ENCODE measurements at places on chromosomes 6 and 20.
A peak's percentile ranks its signal among the peaks of the same experiment; 100 is the strongest.

GRCh38 chr20:905396-905961, 10.7 kb downstream of the ANGPT4 start:
- DNase-seq, result no peak

DNA sequence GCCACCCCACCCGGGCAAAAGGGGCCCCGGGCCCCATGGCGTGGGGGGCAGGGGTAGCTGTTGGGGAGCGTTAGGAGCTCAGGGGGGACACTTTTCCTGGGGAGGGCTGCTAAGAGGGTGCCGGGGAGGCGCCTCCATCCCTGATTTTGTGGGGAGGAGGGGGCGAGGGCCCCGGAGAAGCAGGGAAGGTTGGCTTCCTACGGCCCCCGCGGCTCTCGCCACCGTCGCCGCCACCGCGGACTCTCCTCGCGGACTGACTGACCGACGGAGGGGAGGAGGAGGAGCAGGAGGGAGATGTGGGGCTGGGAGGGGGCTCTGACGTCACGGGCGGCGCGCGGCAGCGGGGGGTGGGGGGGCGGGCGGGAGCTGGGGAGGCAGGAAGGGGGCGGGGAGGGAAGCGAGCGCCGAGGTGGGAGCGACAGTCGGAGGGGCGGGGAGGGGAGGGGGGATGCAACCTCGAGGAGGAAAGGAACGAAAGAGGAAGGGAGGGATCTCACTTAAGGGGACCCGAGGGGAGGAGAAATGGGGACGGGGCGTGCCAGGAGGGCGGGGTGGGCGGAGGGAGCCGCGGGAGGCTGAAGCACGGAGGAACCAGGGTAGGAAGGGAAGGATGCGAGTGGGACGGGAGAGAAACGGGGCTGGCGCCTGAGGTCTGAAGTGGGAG, 5.1 kb downstream of the GABBR1 start:
- peak; percentile 54 for DNase-seq

GRCh38 chr6:16108921-16109658, 19.8 kb upstream of the MYLIP start:
- DNase-seq, result no peak

DNA sequence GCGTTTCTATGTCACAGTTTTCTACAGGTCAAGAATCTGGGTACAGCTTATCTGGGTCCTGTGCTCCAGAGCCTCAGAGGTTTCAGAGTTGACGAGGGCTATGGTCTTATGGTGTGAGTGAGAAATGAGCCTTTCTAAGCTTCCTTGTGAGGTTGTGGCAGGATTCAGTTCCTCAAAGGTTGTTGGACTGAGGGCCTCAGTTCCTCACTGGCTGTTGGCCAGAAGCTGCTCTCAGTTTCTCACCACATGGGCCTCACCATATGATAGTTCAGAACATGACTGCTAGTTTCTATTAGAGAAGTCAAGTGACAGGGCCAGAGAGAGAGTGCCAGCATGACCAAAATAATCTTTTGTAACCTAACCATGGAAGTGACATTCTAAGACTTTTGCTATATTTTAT, 96.1 kb downstream of the NUS1 start:
- DNase-seq, result no peak

DNA sequence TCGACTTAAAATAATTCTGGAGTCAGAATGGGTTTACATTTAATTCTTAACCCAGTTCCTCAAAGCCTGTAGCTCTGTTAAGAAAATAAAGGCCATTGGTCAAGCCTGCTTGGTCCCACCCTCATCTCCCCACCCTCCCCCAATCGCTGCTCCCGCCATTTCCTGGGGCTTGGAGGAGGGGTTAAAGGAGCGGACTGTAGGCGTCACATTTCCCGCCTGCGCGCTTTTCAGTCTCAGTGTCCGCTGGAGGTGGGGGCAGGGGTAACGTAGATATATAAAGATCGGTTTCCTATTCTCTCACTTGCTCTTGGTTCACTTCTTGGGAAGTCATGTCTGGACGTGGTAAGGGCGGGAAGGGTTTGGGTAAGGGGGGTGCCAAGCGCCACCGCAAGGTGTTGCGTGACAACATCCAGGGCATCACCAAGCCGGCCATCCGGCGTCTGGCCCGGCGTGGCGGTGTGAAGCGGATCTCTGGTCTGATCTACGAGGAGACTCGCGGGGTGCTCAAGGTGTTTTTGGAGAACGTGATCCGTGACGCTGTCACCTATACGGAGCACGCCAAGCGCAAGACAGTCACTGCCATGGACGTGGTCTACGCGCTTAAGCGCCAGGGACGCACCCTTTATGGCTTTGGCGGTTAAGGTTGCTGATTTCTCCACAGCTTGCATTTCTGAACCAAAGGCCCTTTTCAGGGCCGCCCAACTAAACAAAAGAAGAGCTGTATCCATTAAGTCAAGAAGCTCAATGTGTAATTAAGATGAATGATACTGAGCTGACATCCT, 58.9 kb downstream of the TRIM38 start:
- DNase-seq, result peak; percentile 81

DNA sequence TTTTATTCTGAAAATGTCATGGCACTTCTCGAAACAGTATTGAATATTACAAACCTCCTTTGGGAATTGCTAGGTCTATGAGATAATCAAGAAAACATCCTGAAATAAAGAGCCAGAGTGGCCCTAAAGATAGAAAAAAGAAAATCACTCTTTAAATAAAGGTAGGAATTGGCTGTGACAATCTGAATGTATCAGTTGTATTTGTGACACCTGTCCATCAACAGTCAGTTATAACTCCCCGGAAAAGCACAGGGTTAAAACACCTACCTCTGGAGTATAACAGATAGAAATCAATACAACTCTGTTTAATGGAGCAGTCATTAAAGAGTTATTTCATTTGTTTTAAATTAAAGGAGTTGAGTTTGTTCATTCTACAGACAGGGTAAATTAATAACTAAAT, 21.2 kb downstream of the RNF24 start:
- DNase-seq, result no peak

DNA sequence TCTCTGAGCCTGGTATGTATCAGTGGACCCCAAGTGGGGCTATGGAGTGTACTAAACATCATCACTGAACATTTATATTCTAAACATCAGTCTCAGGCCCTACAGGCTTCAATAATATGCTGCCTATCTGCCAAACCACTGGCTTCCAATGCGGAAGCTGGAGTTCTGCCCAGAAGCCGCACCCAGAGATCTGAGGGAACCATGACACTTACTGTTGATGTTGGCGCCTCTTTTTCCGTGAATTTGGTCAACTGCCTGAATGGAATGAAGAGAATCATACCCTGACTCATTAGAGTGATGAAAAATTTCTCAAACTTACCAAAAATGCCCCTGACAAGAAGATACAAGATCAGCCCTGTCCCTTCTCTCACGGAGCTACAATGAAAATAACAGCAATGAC, 66.2 kb downstream of the SLC22A23 start:
- no peak for DNase-seq

- no peak for DNase-seq
Measured at GRCh38 chr6:47241742-47242482, 67.8 kb downstream of the TNFRSF21 start.

GRCh38 chr6:56314683-56315523, 67.5 kb upstream of the COL21A1 start:
- DNase-seq, result no peak

DNA sequence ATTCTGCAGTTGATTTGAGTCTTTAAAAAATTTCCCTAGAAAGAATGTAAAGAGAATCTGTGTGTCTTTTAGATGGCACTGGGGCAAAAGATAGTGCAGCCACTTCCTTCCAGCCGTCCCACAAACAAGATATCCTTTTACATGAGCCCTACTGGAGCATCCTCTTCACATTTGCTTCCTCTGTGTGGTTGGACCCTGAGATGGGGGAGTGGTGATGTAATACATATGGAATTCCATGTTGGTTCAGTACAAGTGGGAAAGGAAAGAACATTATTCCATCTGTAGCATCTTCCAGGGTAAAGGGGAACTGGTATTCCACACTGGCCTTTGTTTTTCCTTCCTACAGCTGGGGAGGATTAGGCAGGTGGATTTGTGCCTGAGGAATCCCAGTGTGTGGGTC, 78.9 kb upstream of the ISM1 start:
- DNase-seq, result no peak

- DNase-seq, result no peak
Measured at GRCh38 chr6:42564506-42564825, 637 bp downstream of the UBR2 start.

GRCh38 chr6:124671324-124671723, 290.9 kb upstream of the RNF217 start:
- DNase-seq, result no peak

- DNase-seq, result no peak
Measured at GRCh38 chr6:52741872-52742271, 21.4 kb downstream of the GSTA2 start.

- DNase-seq, result no peak
Measured at GRCh38 chr6:140441256-140441655, 1066.8 kb upstream of the CITED2 start.

GRCh38 chr6:24099181-24099580, 26.8 kb upstream of the NRSN1 start:
- no peak for DNase-seq

- DNase-seq, result no peak
Measured at GRCh38 chr6:105504706-105505105, 101.8 kb upstream of the PREP start.

- DNase-seq, result no peak
Measured at GRCh38 chr6:20349225-20349624, 52.5 kb upstream of the E2F3 start.

DNA sequence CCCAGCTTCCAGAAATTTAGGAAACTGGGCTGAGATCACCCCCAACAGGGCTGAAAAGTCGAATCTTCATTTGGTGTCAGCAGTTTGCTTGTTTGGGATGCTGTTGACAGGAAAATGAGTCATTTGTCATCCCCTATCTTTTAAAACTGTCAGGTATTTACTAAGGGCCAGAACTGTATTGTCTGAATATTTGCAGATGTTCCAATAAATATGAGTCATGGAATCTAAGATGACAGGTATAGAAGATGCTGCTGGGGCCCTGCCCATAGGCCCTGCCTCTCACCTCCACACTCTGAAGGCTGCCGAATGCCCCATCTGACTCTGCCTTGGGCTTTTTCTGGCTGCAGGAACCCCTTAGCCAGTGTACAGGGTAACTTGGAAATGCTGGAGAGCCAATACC, 3.9 kb downstream of the ETV7 start:
- no peak for DNase-seq

DNA sequence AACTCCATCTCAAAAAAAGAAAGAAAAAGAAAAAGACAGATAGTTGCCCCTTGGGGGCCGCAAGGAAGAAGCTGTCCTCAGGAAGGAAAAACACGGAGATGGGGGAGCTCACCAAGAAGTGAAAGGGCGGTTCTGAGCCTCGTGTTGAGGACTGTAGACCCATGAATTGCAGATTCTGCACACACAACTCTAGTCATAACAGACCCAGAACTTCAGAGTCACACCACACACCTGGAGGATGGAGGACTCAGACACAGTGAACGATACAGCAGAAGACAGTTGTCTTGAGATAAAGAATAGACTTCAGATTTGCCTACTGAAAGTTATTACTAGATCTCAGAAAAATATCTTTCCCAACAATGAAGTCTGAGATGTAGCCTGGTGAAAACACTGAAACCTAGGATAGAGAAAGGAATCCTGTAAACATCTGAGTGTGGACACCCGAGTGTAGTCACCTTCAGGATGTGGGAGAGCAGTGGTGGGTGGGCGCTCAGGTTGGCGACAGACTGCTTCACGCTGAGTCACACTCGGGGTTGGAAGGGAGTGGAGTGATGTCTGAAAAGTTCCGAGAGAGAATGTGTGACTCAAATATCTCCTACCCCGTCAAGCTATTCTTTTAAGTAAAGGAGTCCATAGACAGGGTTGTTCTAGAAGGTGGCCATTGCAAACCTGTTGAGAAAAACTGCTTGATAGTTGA, 88.1 kb downstream of the MAP3K4 start:
- DNase-seq, result no peak

DNA sequence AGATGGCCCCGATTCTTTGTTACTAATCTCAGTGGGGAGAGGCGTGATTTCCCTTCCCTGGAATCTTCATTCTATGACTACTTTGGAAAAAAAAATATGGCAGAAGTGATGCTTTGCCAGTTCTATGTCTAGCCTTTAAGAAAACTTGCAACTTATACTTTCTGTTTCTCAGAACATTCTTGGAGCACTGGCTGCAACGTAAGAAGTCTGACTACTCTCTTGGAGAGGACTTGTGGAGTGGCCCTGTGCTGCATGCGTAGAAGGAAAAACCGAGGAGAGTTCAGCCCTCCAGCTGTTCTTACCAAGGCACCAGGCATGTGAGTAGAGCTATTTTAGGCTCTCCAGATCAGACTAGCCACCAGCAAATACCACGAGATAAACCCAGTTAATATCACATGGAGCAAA, 77.6 kb upstream of the STXBP5 start:
- no peak for DNase-seq

DNA sequence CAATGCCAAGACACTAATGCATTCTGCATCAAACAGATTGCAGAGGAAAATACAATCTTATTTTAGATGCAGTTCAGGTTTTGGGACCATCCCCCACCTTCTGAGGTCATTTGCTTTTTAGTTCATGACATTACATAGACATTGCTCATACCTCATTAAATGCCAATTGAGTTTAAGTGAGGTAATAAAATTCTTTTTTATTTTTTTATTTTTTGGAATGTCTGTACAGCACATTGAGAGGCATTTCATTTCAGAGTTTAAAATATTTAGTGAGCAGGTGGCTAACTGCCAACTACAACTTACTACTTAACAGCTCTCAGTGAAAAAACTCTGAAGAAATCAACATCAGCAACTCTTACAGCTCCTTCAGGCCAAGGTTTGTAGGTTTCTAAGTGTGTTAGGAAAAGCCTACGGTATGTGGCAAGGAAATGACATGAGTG, 482.2 kb upstream of the RNF217 start:
- no peak for DNase-seq

DNA sequence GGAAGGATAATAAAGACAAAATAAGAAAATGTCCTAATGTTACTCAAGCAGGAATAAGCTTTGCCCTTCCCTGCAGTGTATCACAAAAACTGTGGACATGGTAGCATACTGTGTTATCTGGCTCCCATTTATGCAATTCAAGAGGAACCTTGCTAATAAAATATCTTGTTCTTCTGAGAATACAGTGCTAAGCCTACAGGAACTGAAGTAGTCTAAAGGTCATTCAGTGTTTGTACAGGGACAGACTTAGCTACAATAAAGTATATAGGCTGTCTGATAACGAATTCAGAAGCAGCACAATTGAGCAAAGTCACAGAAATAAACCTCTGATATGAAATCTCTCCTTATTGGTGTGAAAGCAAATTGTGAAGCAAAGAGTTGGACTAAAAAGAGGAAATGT, 59.6 kb upstream of the SDHAF4 start:
- no peak for DNase-seq

DNA sequence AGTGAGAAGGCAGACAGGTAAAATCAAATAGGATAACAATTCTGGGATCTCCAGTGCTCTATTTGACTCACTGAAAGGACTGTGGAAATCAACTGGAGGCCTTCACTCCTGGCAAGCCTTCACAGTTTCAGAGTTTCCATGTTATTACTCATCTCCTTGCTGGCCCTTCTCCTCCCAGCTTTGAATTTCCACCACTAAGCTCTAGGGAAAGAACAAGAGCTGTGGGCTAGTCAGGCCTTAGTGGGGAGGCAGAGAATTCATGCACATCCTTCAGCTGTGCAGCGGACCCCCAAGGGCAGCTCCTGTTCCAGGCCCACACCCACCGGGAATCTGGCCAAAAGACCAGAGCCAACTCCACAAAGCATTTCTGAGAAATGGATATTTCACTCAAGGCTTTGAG, 26.0 kb downstream of the MYLIP start:
- DNase-seq, result no peak

GRCh38 chr20:53223626-53224172, 251.5 kb downstream of the TSHZ2 start:
- no peak for DNase-seq

GRCh38 chr6:1348675-1349074, 36.8 kb downstream of the FOXQ1 start:
- no peak for DNase-seq
